ENCODE measurements at places on chromosomes 11 and 22.

DNA sequence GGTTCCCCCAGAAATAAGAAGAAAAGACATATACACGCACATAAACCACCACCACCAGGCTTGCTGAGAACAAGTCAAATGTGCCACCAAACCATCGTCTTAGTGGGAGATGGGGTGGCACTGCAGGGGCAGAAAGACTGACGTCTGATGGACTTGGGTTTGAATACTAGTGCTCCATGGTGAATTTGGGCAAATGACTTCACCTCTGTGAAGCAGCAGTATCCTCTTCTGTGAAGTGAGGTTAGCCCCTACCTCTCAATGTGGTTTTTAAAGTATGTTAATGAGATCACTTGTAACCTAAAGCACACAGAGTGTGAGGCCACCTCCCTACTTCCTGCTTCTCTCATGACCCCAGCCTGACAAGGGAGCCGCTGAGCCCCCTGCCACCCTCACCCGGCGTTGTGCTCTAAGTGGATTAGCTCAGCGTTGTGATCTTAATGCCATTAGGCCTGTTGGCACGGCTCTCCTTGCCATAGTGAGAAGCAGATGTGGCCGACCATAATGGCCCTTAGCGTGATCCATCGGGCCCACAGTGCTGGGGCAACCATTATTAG lies 14.4 kb downstream of the ZBTB16 start:
- DNase-seq, result no peak

GRCh38 chr22:22908941-22909604 lies 21.5 kb downstream of the IGLL5 start:
- DNase-seq, result no peak

DNA sequence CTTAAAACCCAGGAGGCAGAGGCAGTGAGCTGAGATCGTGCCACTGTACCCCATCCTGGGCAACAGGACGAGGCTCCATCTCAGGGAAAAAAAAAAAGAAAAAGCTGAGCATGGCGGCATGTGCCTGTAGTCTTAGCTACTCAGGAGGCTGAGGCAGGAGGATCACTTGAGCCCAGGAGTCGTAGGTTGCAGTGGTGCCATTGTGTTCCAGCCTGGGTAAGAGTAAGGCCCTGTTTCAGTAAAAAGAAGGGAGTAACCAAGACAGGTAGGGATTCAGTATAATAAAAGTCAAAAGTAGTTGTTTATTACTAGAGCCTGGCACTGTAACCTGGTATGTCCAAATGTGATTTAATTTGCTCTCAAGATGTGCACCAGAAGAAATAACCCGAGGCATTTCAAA lies 8.1 kb upstream of the RAB30 start:
- no peak for DNase-seq

DNA sequence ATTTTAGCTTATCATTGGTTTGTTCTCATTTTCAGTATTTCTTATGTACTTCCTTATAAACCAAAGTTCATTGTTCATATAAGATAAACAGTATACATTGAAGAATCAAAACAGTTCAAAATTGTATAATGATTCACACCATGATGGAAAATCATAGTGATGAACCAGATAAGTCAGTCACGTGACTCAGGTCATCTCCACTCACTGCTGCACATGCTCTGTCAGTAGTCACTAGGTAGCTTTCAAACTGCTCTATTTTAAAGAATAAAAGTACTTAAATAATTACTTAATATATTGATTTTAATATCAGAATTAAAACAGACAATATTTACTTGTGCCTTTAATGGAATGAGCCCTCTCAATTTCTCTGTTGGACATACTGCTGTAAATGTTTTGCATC lies 37.5 kb downstream of the PDHX start:
- no peak for DNase-seq

DNA sequence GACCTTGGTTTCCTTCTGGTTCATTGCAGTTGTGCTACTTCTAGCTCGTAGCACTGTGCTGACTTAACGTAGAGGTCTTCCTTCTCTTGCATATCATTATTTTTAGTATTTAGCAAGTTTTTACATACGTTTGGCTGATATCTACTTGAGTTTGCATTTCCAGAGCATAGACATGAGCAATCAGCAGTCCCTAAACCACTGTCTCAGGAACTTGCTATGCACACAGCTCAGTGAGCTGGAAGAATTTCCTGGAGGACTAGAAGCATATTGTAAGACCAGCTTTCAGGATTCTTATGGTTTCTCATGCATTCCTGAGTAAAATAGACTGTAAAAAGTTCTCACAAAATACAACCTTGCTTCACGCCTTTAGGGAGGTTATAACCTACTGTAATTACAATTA lies 226.7 kb upstream of the PDGFD start:
- DNase-seq, result no peak

DNA sequence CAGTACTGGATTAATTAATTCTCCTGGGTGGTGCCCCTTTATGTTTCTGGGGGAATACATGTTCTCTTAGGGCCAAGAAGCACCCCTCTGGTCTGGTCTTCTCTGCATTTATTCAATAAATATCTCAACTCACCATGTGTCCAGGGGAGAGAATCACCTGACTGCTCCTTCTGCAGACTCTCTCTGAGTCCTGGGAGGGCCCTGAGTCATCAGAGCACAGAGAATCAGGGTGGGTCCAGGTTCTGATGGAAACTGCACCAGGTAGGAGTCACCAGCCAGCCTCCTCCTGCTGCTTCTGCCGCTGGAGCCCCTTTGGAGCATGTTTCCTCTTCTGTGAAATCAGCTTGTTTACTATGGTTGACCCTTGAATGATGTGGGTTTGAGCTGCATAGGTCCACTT lies 107.7 kb upstream of the PLET1 start:
- DNase-seq, result no peak

GRCh38 chr11:61667684-61668305 lies 12.4 kb upstream of the DAGLA start:
- DNase-seq, result peak; percentile 49

- no peak for DNase-seq
Observed at GRCh38 chr22:41899992-41900651, 14.8 kb downstream of the SHISA8 start.

GRCh38 chr22:44211946-44212930 lies 31.5 kb downstream of the PARVG start:
- DNase-seq, result no peak

- DNase-seq, result no peak
Observed at GRCh38 chr11:20980736-20981135, 311.4 kb downstream of the NELL1 start.

DNA sequence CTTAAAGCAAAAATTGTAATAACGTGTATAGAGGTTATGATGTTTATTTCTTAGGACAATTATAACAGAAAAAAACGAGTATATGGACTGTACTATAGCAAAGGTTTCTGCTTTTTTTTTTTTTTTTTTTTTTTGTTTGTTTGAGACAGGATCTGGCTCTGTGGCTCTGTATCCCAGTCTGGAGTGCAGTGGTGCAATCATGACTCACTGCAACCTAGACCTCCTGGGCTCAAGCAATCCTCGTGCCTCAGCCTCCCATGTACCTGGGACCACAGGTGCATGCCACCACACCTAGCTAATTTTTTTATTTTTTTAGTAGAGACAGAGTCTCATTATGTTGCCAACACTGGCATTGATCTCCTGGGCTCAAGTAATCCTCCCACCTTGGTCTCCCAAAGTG lies 39.2 kb downstream of the ZFTA start:
- DNase-seq, result no peak
